ENCODE measurements at places on chromosomes 2 and 18.

- DNase-seq, result no peak
These were observed 20.5 kb downstream of the FTCDNL1 start for GRCh38 chr2:199830531-199830930.

- no peak for DNase-seq
These were observed 101.9 kb downstream of the DNER start for GRCh38 chr2:229612384-229612971.

- DNase-seq, result no peak
These were observed 562.4 kb downstream of the RNF144A start for GRCh38 chr2:7479603-7480002.

DNA sequence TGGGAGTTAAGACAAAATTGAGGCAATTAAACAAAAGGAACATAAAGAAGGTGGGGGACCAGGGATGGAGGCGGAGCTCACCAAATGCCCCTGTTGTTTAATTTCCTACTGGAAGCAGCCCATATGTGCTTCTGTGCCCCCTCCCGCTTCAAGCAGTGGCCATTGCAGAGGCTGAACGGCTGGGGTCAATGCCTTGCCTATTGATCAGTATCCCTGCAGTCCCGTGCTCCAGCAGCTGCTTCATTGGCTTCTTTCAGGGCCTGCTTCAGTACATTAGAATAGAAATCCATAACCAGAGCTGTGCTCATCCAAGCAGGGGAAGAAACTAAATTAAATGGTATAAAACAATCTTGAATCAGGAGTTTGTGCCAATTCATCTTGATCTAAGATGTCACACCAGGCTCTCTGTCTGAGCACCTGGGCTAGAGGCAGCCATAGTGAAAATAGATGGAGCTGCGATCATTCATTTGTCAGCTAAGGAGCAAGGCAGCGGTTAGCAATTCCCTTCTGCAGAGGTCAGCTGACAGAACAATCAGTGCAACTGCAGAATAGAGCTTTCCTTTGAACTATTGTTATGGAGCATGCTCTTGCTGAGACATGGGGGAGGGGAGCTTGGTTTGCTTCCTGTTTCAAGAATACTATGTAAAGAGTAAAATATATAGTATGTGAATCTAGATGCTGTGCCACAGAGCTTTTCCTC, 222.4 kb downstream of the WDR7 start:
- no peak for DNase-seq

DNA sequence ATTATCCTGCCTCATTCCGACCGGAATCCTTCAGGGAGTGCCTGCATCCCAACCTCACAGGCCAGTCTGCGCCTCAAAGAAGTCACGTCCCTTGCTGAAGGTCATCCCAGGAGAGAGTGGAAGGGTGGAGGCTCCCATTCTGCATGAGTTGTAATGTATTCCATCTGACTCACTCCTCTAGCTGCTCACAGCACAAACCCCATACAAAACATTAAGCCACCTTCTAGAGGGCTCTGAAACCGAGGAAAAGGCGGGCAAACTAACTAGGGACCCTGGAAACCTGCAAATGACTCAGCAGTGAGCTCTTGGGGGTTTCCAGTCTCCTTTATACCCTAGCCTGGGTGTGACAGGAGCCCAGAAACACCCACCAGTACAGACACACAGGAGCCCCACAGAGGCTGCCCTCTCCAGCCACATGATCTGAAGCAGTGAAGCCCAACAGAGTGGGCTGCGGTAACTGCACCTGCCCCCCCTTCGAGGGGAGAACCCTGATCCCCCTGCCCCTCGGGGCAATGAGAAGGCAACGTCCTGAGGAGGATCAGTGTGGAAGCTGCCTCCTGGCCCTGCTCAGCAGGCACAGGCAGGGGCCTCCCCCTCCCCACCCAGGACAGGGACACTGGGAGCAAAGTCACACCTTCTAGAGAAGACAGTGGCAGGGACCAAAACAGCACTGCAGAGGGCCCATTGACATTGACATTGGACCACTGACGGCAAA, 69.3 kb upstream of the SNTG2 start:
- no peak for DNase-seq

GRCh38 chr18:38353149-38353548, 787.6 kb upstream of the CELF4 start:
- DNase-seq, result no peak

GRCh38 chr18:57436191-57436964, 1.2 kb downstream of the ONECUT2 start:
- no peak for DNase-seq

- DNase-seq, result no peak
These were observed 25.7 kb downstream of the MAP4K3 start for GRCh38 chr2:39411181-39411944.

- DNase-seq, result no peak
These were observed 19.3 kb downstream of the INPP5D start for GRCh38 chr2:233079473-233079877.

- DNase-seq, result no peak
These were observed 208.1 kb upstream of the RASGRP3 start for GRCh38 chr2:33268246-33268831.

GRCh38 chr2:227221120-227221519, 56.7 kb downstream of the COL4A3 start:
- DNase-seq, result no peak

DNA sequence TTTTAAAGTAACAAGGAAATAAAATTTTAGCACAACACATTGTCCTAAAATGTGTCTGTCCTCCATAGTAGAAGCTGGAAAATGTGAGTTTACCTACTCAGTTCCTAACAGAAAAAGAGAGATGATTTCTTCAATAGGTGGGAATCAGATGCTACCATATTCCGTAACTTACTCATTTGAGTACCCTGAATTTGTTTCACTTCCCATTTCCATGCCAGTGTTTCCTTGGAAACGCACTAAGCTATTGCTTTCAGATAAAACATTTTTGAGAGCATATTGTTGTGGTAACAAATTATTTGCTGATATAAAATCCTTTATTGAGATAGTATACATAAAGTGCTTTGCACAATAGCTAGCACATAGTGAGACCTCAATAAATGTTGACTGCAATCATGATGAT, 137.5 kb upstream of the BARD1 start:
- no peak for DNase-seq

DNA sequence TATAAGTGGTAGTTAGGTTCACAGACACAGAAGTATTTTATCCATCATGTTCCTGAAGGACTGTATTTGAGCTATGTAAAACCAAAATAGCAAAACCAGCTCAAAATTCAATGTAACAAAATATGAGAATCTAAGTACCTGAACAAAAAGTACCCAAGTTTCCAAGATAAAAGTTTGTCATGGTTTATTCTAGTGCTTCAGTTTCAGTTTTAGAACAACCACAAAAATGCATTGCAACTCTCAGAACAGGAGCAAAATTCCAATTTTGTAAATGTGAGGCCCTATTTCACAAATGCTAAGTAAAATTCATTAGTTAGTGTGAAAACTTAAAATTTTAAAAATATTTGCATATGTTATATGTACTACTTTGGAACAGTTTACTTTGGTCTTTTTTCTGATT, 5.0 kb upstream of the ALPK2 start:
- DNase-seq, result no peak

Measured in stimulated activated CD4-positive, alpha-beta T cell treated with anti-CD3 and anti-CD28 coated beads, Interleukin-15, amount 100 ng/mL, for 1 hour (primary cell).